ENCODE measurements at places on chromosomes 6 and 20.

DNA sequence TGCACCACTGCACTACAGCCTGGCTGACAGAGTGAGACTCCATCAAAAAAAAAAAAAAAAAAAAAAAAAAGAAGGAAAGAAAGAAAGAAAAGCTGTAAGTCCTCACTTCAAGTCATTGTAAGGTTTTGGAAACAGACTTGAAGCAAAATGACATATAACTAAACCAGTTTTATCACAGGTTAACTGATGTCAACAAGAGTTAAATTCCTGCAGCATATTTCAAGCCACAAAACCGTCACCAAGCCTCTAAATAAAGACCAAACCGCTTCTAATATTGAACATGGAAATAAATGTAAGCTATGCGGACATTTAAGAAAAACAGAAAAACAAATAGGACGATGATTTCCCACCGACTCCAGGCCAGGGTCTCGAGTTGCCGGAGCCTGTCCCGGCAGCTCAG is 88.9 kb upstream of the RPS6KA2 start:
- DNase-seq = no peak

- no peak for DNase-seq
Measured at GRCh38 chr6:68677058-68677457, 42.0 kb downstream of the ADGRB3 start.

DNA sequence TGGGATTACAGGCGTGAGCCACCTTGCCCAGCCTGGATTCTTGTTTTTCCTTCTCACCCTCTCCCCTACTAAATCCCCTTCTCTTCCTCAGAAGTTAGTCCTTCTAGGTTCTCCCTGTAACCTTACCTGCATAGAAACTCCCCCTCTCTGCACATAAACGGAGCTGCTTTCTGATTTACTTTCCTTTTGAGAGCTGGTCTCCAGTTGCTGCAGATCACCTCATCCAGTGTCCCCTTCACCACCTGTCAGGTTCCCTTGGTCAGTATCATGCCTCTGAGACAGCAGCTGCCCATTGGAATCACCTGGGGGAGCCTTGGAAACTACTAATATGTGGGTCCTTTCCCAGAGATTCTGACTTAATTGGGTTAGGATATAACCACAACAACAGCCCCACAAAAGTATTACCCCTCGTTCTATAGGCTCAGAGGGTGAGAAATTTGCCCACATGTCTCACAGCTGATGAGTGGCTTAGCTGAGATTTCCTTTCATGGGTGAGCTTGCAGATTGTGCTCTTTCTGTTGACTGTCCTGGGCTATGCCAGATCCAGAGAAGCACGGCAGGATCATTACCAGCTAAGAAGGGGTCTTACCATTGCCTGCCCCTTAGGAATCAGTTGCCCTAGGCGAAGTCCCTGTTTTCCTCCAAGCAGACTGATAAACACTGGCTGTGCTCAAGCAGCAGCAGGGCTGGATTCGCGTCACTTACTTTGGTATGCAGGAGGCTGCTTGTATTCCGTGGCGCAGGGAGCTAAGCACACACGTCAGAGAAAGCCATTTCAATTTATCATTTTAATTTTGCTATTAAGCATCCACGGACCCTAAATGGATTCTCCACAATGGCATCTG is 51.3 kb downstream of the AKAP12 start:
- DNase-seq = no peak

GRCh38 chr6:88566746-88567534 is 396.5 kb downstream of the RNGTT start:
- DNase-seq = no peak

GRCh38 chr6:72691249-72691648 is 69.4 kb downstream of the KCNQ5 start:
- no peak for DNase-seq

DNA sequence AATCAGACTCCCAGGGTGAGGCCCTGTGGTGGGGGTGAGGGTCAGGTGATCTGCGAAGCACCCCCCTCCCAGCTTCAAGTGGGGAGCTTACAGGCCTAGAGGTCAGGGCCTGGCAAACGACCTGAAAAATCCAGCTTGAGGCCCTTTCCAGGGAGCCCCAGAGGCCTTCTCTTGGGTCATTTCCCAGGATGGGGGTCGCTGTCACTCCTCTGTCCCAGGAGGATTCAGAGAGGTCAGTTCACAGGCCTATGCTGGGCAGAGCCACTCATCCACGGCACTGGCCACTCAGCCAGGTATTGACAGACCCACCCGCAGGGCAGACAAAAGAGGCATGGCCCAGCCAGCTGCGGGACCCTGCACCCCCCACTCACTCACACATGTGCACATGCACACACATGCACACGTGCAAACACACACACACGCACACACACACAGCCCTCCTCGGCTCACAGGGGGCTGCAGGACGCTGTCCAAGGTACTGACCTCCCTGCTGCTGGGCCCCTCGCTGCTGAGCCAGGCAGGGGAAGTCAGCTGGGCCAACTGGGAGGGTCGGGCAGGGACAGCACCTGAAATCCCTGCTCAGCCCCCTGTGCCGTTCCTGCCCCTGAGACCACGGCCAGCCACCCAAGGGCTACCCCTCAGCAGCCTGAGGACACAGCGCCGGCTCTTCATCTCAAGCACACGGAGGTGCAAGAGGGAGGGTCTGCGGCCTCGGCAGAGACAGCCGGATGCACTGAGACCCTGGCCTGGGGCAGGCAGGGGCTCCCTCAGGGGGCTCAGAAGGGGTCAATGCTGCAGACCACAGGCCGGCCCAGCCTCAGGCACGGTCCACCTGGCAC is 113.8 kb downstream of the TAF4 start:
- DNase-seq = peak; percentile 24

- no peak for DNase-seq
Measured at GRCh38 chr6:146594495-146594894, 4.3 kb upstream of the ADGB start.

DNA sequence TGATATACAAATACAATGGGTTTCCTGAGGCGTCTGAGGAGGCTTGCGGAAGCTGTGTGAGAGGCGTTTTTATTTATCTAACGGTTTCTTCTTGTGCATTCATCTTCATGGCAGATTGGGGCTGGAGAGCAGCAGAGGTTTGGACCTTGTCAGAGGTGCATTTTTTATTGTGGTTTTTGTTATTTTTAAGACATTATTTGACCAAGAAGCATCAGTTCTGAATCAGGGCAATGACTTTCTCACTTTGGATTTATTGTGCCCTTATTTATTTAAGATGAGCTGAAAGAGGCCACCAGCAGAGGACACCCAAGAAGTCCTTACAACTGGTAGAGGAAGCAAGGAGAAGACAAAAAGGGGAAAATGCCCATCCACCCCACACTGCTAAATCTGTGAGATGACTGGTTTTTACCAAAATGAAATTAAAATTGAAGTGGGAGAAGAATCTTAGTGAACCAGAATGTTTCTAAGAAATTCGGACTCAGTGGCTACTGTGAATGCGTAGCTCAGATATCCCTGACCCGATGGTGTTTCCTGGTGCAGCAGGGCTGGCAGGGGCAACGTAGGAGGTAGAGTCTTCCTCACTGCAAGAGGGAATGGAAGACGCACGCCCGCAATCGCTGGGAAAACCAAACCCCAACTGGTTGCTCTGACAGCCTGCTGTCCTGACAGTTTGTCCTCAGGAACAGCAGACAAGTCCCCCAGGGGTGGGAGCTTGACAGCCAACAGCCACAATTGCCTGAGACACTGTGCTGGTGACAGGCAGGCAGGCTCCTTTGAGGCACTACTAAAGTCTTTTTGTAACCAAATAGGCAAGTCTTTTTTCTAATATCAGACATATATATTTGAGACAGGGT is 14.2 kb downstream of the PRR18 start:
- DNase-seq = no peak

- DNase-seq = no peak
Measured at GRCh38 chr20:62893700-62894099, 32.1 kb upstream of the TCFL5 start.

GRCh38 chr6:90610301-90610750 is 23.5 kb upstream of the MAP3K7 start:
- DNase-seq = no peak

GRCh38 chr6:145929037-145929633 is 35.0 kb downstream of the SHPRH start:
- no peak for DNase-seq

GRCh38 chr6:13360671-13361540 is 32.6 kb upstream of the TBC1D7 start:
- no peak for DNase-seq

GRCh38 chr20:19621072-19621471 is 137.0 kb upstream of the RIN2 start:
- DNase-seq = no peak

GRCh38 chr6:127854009-127854408 is 46.8 kb downstream of the THEMIS start:
- no peak for DNase-seq

DNA sequence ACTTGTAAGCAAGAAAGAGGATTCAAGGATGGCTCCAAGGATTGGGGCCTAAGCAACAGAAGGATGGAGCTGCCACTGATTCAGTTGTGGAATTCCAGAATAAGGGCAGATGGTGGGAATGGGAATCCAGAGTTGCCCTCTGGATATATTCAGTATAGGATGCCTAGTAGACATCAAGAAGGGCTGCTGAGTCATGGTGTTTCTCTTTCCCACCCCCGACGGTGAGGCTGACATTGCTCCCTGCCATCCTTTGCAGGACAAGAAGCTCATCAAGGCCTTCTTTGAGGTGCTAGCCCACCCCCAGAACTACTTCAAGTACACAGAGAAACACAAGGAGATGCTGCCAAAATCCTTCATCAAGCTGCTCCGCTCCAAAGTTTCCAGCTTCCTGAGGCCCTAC is 11.2 kb upstream of the ZNF76 start:
- DNase-seq = no peak

- no peak for DNase-seq
Measured at GRCh38 chr20:51634257-51634656, 91.7 kb upstream of the NFATC2 start.

DNA sequence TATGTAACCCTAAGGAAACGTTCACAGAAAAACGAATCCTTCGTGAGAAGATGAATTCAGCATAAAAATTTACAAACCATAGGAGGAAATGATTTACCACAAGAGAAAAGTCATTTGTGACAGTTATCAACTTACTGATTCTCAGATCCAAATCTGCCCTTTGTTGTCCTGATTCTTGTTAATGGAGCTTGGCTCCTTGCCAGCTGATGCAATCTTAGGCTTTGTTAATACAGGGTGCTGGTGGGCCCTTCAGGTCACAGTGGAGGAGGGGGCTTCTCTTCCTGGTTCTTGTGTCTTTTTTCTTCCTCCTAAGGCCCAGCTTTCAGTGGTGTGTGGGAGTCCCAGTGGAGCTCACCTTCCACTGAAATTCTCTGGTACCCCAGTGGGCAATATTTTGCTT is 108.4 kb upstream of the MAP3K7 start:
- DNase-seq = no peak

DNA sequence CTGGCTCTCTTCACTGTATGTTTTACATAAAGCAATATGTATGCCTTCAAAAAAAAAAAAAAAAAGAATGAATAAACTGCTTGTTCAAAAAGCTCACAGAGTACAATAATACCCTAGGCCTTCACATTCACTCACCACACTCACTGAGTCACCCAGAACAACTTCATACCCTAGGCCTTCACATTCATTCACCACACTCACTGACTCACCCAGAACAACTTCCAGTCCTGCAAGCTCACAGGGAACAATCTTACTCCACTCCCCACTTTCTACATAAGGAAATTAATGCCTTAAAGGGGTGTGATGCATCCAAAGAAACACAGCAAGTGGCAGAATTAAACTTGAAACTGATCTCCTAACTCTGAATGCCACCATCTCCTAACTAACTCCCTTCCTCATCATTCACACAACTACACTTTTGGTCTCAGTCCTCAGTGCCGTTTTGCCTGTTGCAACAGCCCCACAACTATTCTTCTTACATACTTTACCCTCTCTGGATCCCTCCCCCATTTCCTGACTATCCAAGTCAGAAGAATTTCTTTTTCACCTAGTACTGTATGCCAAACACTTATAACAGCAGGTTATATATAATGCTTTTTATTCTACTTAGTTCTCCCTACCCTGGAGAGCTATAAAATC is 34.2 kb downstream of the NHSL1 start:
- no peak for DNase-seq

- no peak for DNase-seq
Measured at GRCh38 chr6:128302942-128303341, 217.5 kb downstream of the PTPRK start.

DNA sequence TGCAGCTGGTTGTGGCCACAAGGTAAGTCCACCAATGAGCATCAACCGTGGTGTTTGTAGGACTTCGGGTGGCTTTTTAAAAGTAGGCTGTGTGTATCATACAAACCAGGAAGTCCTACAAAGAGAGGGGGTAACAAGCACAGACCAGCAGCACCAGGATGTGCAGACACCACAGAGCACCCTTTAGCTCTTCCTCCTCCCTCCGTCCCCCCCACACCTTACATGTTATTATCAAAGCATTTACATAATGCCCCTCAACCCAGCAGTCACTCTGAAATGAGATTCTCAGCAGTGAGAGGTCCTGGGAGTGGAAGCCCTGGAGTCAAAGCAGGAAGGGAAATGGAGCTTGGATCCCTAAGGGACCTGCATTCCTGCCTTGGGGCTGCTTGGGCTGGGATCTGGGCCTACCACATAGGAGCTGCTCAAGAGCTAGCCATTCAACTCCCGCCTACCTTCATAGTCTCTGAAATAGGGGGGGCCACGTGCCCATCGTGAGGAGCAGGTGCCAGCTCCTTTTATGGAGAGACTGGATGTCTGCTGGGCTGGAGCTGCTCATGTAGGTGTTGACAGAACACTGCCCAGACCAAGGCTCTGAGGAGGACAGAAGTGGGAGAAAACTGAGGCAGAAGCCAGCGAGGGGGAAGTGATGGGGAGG is 90.6 kb downstream of the PSMB1 start:
- DNase-seq = no peak

DNA sequence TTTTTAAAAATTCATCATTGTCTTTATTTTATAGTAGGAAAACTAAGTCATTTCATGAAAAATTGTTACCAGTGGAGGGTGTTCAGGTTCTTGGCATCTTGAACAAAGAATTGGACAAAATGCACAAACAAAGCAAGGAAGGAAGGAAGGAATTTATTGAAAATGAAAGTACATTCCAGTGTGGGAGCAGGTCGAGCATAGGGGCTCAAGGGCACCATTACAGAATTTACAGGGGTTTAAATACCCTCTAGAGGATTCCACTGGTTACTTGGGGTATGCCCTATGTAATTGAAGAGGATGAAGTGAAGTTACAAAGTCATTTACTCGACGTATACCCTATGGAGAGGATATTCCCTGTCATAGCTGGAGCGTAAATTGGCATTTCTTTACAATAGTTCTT is 37.4 kb upstream of the HDAC2 start:
- DNase-seq = no peak

DNA sequence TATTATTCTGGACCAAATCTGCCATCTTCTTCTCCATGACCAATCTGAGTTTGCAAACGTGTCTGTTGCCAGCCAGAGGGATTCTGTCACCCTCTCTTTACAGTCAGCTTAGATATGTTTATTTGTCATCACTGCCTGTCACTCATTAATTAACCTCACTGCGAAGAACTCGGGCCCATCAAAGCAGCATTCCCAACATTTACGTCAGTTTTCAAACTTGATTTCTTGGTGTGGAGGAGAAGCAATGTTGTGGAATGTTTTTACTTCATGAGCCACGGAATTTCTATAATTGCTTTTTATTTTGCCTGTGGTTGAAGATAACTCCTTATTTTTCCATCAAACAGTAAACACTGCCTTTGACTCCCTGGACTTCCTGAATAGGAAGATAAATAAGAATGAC is 91.8 kb upstream of the CNKSR3 start:
- DNase-seq = no peak

GRCh38 chr20:32908334-32909292 is 49.9 kb downstream of the EFCAB8 start:
- DNase-seq = no peak

- no peak for DNase-seq
Measured at GRCh38 chr20:60352596-60352995, 394.4 kb downstream of the CDH26 start.

- DNase-seq = no peak
Measured at GRCh38 chr20:64223526-64224067, 32.0 kb upstream of the PCMTD2 start.

Measured in breast epithelium (tissue), 4 donors.